Activated T-cell treated with anti-CD3 and anti-CD28 coated beads, Interleukin-2, amount 50 U/mL, for 24 hours (primary cell): ENCODE measurements at places on chromosomes 2 and 18.

DNA sequence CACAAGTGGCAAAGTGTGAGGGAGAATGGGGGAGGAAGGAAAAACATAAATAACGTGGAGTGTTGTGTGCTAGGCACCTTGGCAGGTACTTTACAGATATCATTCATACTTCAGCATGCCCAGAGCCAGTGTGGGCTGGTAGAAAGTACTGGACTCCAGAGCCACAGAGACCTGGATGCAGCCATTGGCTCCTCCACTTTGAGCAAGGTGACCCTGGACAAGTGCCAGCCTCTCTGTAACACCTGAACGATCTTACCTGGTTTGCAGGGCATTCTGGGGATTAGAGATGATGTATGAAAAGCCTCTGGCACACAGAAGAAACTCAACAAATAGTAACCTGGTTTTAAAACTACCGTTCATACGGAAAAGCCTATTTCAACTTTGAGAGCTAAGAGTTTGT, 6.3 kb downstream of the LOXHD1 start:
- DNase-seq: no peak

GRCh38 chr2:84713441-84713840, 167.4 kb downstream of the TRABD2A start:
- no peak for DNase-seq

- no peak for DNase-seq
Measured at GRCh38 chr18:29309366-29309765, 1132.4 kb upstream of the CDH2 start.

DNA sequence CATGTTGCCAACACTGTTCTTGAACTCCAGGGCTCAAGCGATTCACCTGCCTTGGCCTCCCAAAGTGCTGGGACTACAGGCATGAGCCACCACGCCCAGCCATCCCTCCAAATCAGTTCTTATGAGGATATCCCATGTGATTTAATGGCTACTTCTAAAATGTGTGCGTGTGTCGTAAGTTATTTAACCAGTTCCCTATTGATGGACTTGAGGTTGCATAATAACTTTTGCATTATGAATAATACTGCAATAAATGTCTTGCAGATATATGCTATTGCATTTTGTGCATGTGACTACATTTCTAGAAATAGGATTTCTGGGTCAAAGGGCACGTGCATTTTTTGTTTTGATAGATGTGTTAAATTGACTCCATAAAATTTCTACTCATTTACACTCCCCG, 19.0 kb downstream of the DIPK1C start:
- DNase-seq: no peak

DNA sequence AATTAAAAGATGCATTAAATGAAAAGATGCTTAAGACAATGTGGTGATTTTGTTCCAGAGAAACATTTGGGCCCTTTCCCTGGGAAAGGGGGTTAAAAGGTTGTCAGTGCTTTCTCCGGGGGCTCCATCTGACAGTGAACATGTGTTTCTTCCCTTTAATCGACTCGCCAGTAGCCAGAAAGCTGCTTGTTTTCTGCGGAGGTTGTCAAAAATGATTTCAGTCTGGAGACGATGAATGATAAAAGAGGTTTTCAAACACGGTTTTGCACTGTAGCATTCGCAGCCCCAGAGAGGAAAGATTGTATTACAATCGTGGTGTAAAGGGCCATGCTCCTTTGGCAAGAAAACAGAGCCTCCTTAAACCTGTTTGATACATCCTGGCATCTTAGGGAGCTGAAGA, 111.5 kb upstream of the MEIS1 start:
- no peak for DNase-seq

DNA sequence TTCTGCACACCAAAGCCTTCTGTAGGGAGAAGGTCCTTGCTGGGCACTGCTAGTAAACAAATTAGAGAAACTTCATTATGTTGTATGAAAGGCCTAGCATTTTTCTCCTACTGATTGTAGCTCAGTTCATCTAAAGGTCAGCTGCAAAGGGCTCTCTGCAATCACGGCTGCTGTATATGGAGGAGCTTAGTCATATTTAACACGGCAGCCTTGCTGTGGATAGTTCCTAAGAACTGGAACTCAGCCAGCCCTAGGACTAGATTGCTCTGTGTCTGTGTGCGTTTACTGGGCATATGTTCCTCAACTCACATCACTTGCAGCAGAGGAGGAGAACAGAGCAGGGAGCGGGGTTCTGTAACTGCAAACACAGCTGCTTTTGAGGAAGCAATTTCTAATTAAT, 1103.9 kb upstream of the KLHL29 start:
- no peak for DNase-seq
